ENCODE measurements at places on chromosomes 11 and 22.
A peak's percentile ranks its signal among the peaks of the same experiment; 100 is the strongest.

- no peak for DNase-seq
Measured at GRCh38 chr11:40168414-40168813, 1291.0 kb downstream of the LRRC4C start.

DNA sequence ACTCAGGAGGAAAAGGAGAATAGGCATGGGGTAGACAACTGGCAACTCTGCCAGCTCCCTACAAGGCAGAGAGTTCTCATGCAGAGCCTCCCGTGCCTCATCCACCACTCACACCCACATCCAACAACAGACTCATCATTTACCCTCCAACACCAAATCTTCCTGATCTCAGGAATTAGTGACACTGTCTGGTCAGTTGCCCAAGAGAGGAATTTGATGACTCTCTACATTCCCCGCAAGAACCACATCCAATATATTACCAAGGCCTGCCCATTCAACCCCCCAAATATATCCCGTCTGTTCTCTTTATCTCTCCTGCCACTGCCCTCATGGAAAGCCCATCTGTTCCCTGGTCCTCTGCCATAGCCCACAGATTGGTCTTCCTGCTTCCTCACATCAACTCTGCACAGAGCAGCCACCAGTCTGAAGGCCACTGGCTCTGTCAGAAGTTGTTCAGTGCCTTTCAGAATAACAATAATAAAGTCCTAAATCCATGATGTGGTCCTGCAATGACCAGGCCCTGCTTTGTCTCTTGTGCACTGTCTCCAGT is 57.5 kb upstream of the CD82 start:
- no peak for DNase-seq

- no peak for DNase-seq
Measured at GRCh38 chr22:37518509-37519267, 527 bp downstream of the CARD10 start.

GRCh38 chr22:28953976-28954880 is 70.9 kb downstream of the ZNRF3 start:
- DNase-seq = no peak

GRCh38 chr11:66336234-66337102 is at the start of gene RIN1:
Gene RIN1 (minus strand): TSS chr11:66336434. CDS start chr11:66336402, 32 bp downstream.
- no peak for DNase-seq

DNA sequence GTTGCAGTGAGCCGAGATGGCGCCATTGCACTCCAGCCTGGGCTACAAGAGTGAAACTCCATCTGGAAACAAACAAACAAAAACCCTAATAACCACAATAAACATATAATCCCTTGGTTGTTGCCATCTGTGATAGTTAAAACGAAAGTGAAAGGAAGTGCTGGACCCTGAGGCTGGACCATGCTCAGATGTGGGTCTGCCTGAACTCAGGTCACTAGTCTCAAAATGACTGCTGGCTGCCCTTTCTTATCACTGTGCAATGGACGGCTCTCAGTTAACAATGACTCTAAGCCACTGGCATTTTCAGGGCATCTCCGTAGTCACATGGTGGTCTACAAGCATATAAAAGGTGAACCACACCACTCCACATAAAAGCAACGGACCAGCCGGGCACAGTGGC is 48.2 kb upstream of the FTH1 start:
- no peak for DNase-seq

- DNase-seq = no peak
Measured at GRCh38 chr22:20025401-20026203, 4.7 kb downstream of the TANGO2 start.

- DNase-seq = no peak
Measured at GRCh38 chr11:109197656-109198055, 224.3 kb upstream of the C11orf87 start.

DNA sequence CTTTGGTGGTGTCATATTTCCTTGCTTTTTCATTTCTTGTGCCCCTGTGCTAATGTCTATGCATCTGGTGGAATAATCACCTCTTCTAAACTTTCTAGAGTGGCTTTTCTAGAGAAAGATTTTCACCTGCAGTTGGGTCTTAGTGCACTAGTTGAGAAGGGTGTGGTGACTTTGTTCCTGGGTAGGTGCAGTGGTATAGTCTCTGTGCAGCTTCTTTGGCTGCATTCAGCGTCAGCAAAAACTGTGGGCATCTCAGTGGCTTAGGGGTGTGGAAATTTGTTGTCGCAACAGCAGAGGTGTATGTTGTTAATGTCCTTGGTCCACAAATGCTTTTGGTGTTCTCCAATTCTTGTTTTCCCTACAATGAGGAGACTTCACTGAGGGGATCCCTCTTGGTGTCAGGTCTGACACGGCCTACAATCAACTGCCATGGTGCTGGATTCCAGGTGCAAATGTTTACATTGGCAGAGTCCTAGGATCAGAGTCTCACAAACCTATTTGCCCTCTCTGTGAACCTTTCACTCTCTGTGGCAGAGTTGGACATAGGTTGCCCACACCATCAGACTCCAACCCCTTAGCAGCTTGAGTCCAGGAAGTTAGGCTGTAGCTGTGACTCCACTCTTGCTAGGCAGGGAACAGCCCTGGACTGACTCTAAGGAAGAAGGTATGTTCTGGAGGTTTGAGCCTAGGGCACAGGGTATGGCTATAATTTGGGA is 48.8 kb downstream of the GDPD4 start:
- DNase-seq = no peak

DNA sequence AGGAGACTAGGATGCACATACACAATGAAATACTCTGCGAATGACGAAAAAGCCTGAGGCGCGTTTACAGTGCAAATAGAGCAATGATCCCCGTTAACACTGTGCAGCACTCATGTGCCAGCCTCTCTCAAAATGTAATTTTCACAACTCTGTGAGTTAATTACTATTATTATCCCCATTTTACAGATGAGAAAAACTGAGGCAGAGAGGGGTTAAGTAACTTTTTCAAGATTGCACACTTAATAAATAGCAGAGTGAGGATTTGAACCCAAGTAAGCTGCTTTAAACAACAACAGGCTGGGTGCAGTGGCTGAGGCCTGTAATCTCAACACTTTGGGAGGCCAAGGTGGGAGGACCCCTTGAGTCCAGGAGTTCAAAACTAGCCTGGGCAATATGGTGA is 21.6 kb upstream of the SYT12 start:
- DNase-seq = no peak

DNA sequence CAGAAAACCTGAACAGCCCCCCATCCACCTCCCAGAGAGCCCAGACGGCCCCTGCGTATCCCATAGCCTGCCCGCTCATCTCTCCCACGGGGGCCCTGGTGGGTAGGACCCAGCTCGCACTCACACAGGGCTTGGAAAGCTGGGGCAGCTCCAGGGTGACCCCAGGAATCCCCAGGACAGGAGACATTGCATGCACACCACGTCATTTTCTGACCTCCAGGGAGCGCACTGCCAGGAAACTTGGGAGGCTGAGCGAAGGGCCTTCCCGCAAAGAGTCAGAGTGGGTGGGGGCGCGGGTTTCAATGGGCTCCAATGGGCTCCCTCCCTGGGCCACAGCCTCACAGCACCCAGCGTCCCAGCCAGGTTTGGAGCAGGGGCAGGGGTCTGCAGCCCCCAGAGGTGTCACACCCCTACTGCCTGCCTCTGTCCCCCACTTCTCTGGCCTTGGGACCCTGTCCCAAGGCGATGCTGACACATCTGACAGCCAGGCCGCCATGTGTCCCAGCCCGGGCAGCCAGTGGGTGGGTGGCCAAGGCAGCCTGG is 8.2 kb upstream of the SYT8 start:
- peak; percentile 2 for DNase-seq

DNA sequence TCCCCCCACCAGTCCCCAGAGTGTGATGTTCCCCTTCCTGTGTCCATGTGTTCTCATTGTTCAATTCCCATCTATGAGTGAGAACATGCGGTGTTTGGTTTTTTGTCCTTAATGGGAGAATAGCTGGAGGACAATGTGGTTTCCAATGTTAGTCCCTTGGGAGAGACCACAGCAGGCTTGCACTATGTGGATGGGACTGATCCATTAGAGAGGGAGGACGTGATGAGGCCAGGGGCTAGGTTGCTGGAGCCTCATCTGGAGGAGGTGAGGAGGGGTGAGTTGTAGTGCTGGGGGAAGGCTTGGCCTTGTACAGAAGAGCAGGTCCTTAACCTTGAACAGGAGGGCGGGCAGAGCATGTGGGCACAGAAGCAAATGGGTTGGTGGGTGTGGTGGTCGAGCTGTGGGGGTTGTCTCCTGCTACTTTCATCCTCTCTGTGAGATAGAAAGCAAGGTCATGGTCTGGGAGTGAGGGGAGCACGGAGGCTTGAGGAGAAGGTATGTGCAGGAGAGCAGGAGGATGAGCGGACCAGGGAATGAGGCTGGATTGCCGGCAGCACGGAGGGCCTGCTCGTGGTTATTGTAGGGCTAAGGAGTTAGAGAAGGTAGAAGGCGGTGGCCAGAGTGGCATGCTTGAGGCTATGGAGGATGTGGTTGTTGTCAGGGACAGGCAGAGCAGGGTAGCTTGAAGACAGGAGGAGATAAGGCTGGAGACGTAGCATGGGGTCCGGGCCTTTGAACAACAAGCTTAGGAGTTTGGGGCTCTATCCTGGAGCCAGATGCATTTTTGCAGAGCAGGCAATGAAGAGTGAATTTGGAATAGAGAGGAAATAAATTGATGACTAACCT is 11.2 kb upstream of the SREBF2 start:
- no peak for DNase-seq
